Activated effector memory CD4-positive, alpha-beta T cell treated with anti-CD3 and anti-CD28 coated beads, Interleukin-2, amount 50 U/mL, for 16 hours (primary cell): ENCODE measurements at places on chromosomes 16 and 17.

GRCh38 chr16:23464196-23464595 is 11.2 kb upstream of the COG7 start:
- no peak for DNase-seq

DNA sequence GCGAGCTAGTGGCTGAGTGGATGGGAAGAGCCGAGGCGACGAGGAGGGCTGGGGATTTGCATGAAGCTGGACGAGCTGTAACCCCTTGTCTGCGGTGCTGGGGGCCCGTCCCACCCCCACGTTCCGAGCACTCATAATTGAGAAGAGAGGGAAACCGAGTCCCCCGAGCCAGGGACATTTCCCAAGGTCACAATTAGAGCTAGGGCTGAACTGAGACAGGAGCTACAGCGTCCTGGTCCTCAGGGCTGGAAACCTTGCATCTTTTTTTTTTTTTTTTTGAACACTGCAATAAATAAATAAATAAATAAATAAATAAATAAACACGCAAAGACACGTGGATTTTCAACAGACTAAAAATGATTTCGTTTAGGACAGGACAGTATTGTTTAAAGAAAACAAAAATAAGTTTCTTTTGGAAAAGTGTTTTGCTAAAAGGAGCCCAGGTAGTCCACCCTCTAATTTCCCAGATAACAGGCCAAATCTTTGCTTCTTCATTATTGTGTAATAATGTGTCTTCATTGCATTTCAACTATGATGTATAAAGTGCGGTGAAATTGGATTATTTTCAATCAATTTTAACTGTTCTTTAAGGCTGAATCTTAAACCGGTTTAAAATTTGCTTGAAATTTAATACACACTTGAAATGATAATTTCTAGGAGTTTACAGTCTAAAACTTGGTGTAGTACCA is 992 bp downstream of the GDPD1 start:
- DNase-seq, result no peak

DNA sequence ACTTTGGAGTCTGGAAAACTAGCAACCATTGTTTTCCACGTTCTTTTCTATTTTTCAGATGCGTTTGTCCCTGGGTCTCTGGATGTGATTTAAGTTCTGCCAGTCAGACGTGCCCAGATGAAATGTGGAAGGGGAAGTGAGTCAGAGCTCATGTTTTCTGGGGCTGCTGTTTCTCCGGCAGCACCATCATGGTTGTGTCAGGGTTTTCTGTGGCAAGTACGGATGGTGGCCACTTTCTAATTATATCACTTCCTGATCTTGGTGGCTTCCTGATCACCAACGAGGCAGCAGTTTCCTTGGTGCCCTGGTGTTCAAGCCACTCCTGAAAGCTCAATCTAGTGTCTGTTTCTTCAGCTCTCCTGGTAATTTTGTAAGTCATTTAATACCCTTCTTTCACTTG is 31.4 kb upstream of the PMFBP1 start:
- no peak for DNase-seq

- DNase-seq, result no peak
These were observed 8.4 kb downstream of the NDUFAB1 start for GRCh38 chr16:23587726-23588125.

DNA sequence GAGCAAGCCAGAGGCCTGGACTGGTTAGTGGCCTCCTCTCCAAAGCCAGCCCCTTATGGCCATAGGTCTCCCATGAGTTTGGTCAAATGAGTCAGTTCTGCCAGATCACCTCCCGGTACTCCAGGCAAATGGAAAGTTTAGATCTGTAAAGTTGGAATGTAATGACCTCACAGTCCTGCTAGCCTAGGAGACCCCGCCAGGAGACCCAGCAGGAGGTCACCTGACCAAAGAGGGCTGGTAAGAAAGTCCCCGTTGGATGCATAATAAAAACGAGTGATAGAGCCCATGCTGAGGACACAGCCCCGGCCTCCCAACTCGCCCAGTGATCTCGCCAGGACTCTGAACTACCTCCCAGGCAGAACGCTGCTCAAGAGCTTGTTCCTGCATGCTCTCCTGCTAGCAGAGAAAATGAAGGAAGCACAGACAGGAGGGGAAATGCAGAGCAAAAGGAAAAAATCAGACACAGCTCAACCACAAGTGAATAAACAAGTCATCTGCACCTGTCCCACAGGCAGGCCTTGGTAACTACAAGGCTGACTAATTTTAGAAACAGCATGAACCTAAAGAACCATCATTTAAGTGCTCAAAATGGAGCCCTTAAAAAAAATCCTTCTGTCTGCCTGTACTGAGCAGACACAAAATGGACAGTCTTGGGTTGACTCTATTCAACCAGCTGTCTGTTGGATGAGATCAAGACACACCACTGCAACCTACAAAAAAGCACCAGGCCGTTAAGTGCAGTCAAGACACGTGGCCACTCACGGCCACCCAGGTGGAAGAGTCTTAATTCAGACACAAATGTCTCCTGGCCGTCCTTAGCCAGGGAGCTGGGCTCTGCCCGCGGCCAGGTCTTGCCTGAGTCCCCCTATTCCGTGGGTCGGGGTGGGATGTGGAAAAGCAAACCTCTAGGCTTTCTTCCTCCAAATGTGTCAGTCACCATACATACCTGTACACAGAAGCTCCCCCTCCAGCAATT is 9.2 kb downstream of the CDIP1 start:
- no peak for DNase-seq

GRCh38 chr17:182050-182751 is 751 bp upstream of the DOC2B start:
- DNase-seq, result no peak
